Stimulated activated CD8-positive, alpha-beta memory T cell treated with anti-CD3 and anti-CD28 coated beads, Interleukin-12 subunit alpha, Interleukin-12 subunit beta, amount 100 ng/mL, for 4 hours (primary cell): ENCODE measurements at places on chromosomes 7 and 10.

DNA sequence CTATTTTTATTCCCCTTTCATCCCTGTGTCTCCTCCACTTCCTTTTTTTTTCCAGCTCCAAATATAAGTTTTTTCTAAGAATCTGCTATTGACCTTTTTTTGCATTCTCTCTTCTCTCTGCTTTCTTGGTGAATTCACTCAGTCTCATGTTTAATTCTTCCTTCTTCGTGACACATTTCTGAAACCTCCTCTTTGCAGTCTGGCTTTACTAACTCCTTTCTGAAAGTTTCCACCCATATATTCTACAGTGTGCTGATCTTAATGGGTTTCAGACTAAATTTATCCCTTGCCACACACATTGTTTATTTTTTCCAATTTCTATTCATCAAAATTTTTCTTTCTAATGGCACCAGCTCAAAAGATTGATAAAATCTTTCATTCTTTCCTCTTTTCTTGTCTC is 47.8 kb upstream of the CALD1 start:
- DNase-seq, result no peak

DNA sequence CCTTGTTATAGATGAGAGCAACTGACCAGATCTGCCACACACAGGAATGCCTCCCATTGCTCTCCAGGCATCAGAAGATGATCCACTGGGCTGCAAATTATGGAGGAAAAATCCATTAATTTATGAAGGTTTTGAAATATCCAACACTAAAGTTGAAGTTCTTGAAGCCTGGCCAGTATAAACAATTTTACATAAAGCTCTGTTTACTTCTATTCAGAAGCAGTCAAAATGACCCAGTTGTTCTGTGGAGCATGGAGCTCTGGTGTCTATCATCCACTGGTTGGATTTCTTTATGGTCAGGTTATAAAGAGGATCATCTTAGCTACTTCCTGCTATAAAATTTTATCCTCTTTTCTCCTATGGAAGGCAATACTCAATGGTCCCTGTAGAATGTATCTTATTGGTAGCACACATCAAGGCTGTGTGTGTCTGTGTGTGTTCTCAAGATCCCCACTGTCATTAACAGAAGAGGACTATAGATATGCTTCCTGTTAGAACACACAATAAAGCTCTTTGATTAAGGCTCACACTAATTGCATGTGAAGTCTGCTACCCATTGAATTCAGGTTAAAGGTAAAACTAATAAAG is 747.4 kb downstream of the SUGCT start:
- DNase-seq, result no peak

DNA sequence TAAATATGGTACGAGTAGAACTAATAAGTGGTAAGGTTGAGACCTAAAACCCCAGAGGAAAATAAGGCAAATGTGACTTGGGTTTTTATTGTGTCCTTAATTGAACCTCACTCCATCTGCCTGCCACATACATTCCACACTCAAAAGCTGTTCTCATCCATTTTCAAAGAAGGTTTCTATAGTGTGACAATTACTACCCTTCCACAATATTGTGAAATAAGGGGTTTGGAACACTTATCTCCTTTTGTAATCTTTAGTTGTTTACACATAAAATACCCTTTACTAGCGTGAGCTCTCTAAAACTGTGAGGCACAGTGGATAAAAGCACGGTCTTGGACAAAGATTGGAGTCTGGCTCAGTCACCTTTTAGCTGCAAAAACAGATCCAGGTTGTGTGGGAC is 166.6 kb downstream of the THSD7A start:
- no peak for DNase-seq

DNA sequence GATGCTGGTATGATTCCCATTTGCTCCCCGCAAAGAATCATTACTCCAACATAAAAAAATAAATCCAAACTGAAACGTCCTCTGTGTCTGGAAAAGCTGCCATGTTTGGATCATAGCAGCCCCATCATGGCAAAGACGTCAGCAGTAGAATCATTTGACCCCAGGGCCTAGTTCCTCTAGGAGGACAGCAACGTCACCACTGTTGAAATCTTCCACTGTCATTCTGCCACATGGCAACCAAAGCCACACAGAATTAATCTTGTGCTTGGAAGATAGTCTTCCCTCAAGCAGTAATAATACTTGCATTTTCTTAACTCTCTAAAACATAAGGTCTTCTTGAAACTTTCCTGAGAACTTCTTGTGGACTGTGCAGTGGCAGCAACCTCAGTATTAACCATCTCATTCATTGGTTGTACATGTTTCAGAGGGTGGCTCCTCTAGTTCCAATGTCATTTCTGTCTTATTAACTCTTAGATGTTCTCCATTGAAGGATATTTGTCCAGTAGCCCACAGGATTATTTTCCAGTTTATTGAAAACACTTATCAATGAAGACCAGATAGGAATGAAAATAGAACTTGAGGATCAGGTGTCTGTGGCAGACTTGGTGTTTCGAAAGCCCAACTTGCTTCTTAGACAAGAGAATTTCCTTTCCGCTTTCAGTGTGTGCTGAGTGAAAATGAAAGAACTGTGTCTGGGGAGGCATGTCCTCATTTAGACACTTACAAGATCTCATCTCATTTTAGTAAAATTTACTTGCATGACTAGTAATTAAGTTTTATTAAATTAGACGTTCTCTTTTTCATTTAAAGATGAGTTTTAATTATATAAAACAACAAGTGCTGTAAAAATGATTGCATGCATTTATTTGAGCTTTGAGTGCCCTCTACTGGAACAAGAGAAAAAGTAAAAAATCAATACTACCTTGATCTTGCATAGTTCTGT is 28.9 kb upstream of the INHBA start:
- DNase-seq, result no peak

GRCh38 chr10:7618461-7618860 is 48.3 kb downstream of the ITIH5 start:
- DNase-seq, result no peak

GRCh38 chr10:79305515-79305914 is 41.8 kb upstream of the PPIF start:
- no peak for DNase-seq
